ENCODE measurements at places on chromosomes 13 and 19.

DNA sequence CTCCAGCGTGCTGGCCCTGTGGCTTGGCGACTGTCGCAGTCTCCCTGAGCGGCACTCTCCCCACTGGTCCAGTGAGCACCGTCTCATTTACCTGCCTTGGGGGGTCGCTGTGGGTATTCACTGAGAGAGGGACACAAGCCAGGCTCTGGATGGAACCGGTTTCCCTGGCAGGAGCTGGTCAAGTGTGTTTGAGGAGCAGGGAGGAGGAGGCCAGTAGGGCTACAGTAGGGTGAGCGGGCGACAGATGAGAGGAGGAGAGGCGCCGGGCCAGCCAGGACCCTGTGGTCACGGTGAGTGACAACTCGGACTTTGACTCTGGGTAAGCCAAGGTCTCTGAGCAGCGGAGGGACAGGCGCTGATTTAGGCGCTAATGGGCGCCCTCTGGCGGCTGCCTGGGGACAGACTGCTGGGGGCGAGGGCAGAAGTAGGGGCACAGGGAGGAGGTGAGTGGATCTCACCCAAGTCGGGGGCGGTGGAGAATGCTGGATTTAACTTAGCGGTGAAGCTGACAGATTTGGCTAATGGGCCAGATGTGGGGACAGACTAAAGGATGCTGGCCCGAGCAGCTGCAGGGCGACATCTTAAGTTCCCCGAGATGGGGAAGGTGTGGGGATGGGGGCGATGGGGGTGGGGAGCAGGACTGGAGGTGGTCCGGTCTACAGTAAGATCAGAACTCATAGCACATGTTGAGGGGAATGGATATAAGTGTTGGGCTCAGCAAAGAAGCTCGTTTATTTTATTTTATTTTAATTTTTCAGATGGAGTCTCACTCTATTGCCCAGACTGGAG lies 4.7 kb upstream of the PRMT1 start:
- peak; percentile 92 for DNase-seq

DNA sequence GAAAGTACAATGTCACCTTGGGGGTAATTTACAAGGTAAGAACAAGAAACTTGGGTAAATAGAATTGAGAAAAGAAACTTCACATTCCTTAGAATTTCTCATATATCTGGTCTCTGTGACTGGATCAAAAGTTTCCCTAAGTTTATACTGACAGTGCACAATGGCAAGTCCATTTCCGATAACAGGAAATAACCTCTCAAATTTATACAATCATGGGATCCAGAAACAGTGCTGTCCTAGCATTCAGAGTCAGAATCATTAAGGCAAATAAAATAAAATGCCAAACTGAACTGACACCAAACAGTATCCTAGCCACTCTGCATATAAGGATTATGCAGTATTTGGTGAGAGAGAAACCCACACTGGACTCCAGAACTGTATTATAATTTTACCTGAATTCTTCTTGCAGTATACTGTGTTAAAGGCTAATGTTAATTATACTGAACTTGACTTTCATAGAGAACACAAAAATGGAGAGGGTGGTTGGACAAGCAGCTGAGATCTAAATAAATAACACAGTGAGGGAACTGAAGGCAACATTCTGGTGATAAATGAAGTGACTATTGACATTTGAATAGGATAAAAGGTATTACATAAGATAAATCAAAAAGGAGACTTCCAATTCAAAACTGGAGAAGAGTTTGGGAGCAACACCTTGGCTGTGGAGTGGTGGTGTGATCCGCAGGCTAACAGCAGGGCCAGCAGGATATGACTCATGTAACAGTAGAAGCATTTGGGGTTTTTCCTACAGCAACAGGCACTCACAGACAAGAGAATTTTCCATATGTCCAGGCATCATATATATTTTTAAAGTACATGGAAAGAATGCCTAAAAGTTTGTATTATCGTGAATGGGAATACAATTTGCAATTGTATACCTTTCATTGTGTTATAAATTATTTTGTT lies 932.5 kb upstream of the MIR17HG start:
- DNase-seq: no peak

DNA sequence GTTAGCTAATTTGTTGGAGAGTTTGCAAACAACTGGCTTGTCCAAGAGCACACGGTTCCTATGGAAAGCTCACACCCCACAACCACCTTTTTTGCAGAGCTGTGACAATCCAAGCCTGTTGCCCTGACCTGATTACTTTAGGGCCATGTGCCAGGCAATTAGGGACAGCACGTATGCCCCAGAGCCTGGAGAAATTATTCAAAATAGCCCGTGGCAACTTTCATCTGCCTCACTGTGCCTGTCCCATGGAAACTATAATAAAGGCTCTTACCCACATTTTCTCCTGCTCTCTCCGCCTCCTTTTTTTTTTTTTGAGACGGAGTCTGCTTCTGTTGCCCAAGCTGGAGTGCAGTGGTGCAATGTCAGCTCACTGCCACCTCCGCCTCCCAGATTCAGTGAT lies 18.6 kb upstream of the FBN3 start:
- no peak for DNase-seq

GRCh38 chr19:5128936-5129389 lies 160.1 kb downstream of the KDM4B start:
- DNase-seq: no peak

DNA sequence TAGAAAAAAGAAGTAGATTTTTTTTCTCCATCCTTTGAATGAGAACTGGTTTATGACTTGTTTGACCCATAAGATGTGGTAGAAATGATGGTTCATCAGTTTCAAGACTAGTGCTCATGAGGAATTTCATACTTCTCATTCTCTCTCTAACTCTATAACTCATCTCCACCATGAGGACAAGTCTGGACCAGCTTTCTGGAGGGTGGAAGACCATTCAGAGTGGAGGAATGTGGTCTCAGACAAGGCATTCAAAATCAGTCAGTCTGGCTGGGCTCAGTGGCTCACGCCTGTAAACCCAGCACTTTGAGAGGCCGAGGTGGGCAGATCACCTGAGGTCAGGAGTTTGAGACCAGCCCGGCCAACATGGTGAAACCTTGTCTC lies 3.5 kb upstream of the EID2 start:
- DNase-seq: no peak

DNA sequence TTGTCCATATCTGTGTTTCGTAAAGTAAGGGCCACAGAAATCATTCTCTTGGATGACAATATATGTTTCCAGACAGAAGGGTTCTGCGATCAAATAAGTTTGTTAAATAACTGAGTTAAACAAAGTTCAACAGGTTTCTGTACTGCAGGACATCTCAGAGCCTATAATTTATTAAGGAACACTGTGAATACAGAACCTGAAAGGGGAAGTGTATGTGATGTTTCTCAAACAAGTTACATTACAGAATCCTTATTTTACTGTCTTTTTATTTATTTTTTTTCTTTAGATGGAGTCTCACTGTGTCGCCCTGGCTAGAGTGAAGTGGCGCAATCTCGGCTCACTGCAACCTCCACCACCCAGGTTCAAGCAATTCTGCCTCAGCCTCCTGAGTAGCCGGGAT lies 55.4 kb upstream of the GTF2F2 start:
- DNase-seq: no peak

- DNase-seq: no peak
These were observed 1.8 kb upstream of the CTXN1 start for GRCh38 chr19:7927605-7928333.

- no peak for DNase-seq
These were observed 33.6 kb downstream of the ELF1 start for GRCh38 chr13:40985381-40986100.

GRCh38 chr13:34751492-34751891 lies 190.6 kb upstream of the NBEA start:
- DNase-seq: no peak

DNA sequence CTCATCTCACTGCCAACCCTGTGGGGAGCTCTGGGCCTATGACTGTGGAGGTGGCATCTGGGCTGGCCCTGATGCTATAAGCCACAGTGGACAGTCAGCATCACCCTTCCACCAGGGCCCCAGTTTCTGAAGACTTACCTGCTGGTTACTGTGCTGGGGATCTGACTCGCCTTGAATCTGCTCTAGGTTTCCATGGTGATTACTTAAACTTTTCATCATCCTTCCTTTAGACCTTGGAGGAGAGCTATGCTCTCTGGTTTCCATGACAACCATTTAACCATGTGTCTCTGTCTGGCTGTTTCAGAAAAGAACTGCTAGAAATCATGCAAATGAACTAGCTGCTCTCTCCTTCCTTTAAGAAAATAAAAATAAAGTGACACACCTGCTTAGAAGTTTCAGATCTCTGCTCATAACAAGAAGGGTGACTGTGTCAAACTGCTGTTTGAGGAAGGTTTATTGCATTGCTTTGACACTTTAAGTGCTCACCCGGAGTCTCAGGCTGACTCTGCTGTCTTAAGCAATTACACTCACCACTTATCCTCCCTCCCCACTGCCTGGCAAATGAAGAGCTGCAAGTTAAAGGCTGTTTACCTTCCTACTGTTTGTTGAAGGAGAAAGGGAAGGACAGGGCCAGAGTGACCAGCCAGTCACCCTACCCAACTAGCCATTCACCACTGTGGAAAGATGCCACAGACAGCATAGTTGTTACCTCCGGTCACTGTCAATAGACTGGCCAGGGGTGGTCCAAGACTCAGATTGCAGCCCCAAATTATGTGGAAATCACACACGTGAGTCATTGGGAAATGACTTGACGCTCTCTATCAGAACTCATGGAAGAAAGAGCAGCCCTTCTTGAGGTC lies 87.6 kb downstream of the HSPH1 start:
- no peak for DNase-seq

DNA sequence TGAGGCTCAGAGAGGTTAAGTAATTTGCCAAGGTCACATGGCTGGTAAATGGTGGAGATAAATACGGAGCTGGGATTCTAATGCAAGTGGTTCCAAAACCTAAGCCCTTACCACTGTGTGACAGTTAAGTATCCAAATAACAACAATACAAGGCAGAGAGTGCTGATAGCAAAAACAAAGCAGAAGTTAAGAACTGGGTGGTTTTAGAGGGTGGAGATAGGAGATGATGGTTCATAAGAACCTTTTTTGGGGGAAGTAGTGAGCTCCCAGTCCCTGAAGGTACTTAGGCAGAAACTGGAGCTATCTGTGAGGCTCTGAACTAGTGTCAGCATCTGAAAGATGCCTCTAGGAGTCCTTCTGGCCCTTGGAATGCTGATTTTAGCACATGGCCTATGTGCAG lies 56.2 kb upstream of the UBE2L5 start:
- no peak for DNase-seq

DNA sequence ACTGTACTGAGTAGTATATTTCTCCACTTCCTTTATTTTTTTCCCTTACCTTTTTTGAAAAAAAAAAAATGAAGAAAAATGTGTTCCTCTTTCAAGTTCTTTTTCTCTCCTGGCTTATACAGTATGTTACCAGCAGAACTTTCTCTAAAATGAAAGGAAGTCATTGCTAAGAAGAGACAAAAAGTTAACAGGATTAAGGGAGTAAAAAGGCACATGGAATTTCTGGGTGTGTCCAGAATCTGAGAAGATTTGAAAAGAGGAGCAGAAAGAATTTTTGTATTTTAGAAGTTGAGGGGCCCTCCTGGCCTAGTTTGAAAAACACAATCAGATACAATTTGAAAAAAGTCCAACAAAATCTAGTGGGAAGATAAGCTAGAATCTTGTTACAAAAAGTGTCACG lies 21.0 kb upstream of the TRIM13 start:
- DNase-seq: no peak

- DNase-seq: peak; percentile 21
These were observed 12.9 kb downstream of the NHLRC3 start for GRCh38 chr13:39051157-39051556.

DNA sequence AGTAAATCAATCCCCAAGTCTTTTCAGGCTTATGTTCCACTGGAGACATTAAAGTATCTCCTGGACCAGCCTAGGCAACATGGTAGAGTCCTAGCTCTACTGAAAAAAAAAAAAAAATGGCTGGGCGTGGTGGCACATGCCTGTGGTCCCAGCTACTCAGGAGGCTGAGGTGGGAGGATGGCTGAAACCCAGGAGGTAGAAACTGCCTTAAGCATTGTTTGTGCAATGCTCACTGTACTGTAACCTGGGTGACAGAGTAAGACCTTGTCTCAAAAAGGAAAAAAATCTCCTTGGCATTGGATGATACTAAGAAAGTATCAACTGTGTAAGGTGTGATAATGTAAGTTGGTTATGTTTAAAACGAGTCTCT lies 8.8 kb downstream of the KLK8 start:
- DNase-seq: no peak

GRCh38 chr13:77026255-77026860 lies 601 bp downstream of the FBXL3 start:
- DNase-seq: peak; percentile 83

DNA sequence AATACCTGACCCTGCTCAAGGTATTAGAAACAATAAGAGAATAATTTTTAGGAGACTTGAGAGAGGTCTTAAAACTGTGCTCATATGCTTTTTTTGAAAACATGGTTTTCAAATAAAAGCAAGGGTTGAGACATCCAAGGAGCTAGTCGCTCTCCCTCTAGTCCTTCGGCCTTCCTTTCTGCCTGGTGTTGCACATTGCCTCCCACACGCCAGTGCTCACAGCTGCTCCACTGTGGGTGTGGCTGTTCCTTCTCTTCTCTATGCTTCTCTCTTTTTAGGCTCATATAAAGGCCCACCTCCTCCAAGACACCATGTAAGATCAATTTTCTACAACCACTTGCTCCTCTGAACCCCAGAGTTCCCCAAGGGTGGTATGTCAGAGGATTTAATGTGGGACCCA lies 352.6 kb downstream of the ENOX1 start:
- DNase-seq: no peak

GRCh38 chr13:97884707-97885468 lies 68.6 kb upstream of the IPO5 start:
- no peak for DNase-seq

DNA sequence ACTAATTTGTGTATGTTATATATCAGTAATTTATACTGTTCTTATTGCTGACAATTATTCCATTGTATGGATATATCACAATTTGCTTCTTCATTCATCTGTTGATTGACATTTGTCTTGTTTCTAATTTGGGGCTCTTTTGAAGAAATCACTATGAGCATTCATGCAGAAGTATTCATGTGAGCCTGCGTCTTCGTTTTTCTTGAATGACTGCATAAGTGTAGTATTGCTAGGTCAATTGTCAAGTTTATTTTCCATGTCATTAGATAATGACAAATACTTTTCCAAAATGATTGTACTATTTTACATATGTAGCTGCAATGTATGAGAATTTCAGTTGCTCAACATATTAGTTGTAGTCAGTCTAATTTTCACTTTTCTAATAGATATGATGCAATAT lies 1796.9 kb downstream of the SLITRK5 start:
- DNase-seq: no peak
